ENCODE measurements at places on chromosomes 5 and 9. TPM values are rescaled to one million over a fixed set of nuclear protein-coding genes. Genes with fewer than 3 reads are reported as not detected.
A peak's percentile ranks its signal among the peaks of the same experiment; 100 is the strongest.

GRCh38 chr5:6472792-6473191, 24.1 kb downstream of the UBE2QL1 start:
- DNase-seq, result no peak

DNA sequence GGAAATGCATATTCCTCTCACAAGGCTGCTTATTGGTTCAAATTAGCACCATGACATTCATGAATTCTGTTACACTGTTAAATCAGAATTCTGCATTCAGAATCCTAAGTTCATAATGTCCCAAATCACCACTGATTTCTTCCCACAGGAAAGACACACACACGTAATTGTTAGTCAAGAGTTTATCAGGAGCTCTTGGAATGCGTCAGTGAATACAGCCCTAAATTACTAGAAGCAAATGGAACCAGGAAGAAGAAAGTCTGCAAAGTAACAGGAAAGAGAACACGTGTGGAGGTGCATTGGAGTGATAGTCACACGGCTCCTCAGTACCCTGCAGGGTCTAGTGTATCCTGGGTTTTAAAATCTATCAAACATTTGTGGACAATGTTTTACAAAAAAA, 110.2 kb downstream of the ANXA2R start:
- DNase-seq, result peak; percentile 43

GRCh38 chr9:129637102-129637501, 4.8 kb downstream of the ASB6 start:
- DNase-seq, result no peak

- DNase-seq, result peak; percentile 86
Observed at GRCh38 chr5:79318935-79319614, 83.1 kb downstream of the JMY start.

DNA sequence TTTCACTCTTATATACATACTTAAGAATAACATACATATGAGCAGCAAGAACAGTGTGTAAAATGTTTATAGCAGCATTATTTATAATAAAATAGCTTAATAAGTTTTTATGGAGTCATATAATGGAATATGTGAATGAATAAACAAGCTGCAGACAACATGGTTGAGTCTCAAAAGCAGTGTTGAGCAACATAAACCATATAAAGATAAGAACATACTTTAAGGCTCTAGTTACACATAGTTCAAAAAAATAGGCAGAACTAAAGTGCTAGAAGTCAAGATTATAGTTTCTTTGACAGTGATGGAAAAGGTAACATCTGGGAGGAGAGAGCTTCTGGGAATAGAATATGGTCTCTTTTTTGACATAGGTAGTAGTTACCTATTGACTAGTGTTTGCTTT, 53.7 kb upstream of the ADAMTS19 start:
- peak; percentile 90 for DNase-seq

DNA sequence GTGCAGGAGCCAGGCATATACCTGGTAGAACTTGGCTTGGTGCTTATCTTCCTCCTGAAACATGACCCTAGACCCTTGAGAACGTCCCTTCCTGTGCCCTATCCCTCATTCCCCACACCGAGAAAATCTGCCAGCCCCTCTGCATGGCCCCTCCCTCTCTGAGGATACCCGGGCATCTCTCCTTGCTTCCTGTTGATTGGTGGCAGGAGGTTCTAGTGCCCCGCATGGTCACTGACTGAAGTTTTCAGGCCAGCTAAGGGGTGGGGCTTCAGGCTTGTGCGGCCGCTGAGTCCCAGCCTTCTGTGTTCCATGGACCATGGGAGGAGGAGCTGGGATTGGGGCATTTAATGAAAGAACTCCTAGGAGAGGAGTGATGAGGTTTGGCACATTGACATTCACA, 22.8 kb downstream of the IGIP start:
- no peak for DNase-seq

DNA sequence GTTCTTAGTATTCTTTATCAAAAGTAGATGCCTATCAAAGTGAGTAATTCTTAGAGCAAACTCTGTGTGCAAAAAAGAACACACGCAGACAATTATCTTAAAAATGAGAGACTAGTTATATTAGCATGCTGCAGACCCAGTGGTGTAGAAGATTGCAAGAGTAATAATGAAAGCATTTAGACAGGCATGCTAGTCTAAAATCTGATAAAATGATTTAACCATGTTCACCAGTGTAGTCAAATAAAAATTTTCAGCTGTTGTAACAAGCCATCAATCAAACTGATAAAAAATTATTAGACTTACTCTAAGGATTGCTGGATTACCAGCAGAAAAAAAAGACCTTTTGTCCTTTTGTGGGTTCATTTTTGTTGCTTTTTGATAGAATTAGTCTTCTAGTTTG, 241.9 kb upstream of the TLE4 start:
- no peak for DNase-seq

- no peak for DNase-seq
Observed at GRCh38 chr5:78341440-78341839, 19.0 kb upstream of the SCAMP1 start.

GRCh38 chr9:127360829-127361228, 36.1 kb upstream of the SLC2A8 start:
- DNase-seq, result peak; percentile 51

GRCh38 chr5:66353186-66353585, 209.1 kb downstream of the SREK1 start:
- no peak for DNase-seq

GRCh38 chr9:127244609-127245601, 19.7 kb upstream of the GARNL3 start:
- DNase-seq, result peak; percentile 92

DNA sequence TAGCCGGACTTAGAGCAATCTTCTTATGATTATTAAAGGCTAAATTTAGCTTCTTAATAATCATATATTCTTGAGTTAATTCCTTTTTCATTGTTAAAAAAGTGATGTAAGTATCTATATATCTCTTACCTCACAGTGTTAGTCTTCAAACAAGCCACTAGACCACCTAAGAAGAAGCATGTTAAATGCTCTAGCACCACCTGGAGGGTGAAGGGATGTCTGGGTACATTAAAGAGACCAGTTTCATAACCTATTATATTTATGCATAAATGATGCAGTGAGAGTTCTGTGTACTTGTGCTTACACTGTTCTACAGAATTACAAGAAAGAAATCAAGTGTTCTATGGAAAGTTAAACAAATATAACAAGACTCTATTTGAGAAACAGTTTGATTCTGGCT, 55.9 kb upstream of the SLCO6A1 start:
- DNase-seq, result no peak

GRCh38 chr5:122697191-122697590, 77.7 kb upstream of the SNX2 start:
- no peak for DNase-seq

DNA sequence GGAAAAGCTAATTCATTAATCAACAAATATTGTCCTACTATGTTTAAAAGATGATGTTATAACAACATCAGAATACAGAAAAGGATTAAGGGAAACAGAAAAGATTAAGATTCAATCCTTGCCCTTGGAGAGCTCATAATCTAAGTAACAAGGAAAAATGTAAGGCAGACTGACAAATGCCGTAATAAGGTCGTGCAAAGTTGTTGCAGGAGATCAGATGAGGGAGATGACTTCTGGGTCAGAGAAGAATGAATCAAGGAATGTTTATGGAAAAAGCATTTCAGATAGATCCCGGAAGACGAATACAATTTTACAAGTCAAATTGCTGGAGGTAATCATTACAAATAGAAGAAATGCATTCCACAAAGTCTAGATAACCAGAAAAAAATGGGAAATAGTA, 6.4 kb downstream of the ADAMTS6 start:
- no peak for DNase-seq

DNA sequence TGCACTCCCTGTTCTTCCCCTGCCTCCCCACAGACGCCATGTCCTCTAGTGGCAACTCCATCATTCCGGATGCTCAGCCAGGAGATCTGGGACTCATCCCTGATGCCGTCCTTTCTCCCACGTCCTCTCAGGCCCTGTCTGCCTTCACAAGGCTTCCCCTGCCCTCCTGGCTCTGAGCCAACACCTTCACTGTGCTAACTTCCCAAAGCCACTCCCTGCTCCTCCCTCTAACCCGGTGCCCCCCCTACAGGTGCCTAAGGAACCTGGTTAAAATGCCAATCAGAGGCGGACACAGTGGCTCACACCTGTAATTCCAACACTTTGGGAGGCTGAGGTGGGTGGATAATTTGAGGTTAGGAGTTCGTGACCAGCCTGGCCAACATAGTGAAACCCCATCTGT, 67.6 kb downstream of the LMX1B start:
- no peak for DNase-seq

DNA sequence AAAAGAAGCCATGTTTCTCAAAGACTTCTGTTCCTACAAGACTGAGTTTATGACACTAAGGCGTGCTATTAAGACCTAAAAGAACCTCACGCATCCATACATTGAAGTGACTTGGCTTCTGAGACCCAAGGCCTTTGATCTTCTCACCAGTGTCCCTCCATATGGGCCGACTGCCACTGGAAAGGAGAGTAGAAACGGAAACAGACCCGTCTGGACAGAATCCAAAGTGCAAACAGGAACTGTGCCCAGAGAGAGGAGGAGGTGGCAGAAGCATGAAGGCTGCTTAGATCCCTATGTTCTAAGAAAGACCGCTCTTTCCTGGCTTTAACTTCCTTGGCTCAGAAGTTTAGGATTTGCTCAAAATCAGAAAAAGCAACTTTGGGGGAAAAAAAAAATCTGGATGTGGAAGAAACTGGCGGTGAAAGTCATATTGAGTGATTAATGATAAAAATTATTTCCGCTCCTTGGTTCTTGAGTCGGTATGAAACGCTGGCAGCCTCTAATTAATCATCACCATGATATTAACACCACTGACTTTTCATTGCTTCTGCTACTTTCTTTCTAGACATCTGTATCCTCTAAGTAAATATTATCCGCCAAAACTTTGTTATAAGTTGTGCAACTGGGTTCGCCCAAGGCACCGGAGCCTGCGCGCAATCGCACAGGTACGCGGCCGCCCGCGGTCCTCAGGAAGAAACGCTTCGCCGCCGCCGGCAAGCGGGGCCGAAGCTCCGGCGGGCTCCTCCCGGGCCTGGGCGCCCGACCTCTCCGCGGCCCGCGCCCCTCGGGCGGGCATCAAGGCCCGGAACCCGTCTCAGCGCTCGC, 726 bp downstream of the DAP start:
- DNase-seq, result peak; percentile 71

- peak; percentile 64 for DNase-seq
Observed at GRCh38 chr5:40386289-40386688, 293.4 kb upstream of the PTGER4 start.

- DNase-seq, result no peak
Observed at GRCh38 chr5:133830911-133831310, 137.5 kb downstream of the C5orf15 start.

GRCh38 chr9:88418025-88418424, 29.8 kb downstream of the SPIN1 start:
- DNase-seq, result no peak

- DNase-seq, result peak; percentile 43
Observed at GRCh38 chr5:147661541-147661940, 121.0 kb downstream of the JAKMIP2 start.

GRCh38 chr5:122035913-122036312, 42.1 kb downstream of the LOX start:
- peak; percentile 19 for DNase-seq

- DNase-seq, result no peak
Observed at GRCh38 chr5:142184988-142185387, 76.4 kb downstream of the NDFIP1 start.

GRCh38 chr5:121762426-121762825, 89.3 kb upstream of the FTMT start:
- no peak for DNase-seq

GRCh38 chr9:33080534-33080933, 4.1 kb upstream of the SMU1 start:
- DNase-seq, result no peak

- DNase-seq, result no peak
Observed at GRCh38 chr5:124736805-124737188, 9.6 kb downstream of the ZNF608 start.

DNA sequence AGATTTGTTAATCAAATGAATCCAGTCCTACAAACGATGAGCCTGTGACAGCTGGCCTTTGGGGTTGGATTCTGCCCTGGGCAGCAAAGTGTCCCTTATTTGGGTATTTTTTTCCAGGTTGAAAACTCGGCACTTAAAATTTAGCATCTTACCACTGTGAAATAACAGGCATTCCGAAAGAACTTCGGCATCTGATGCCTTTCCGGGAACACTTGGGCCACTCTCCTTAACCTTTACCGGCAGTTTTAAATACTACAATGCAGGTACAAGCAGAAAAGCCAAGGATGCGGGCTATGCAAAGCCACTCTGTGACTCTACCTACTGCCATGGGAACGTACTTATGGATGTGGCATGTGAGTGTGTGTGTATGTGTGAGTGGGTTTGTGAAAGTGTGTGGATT, 1.0 kb upstream of the RASGRF2 start:
- no peak for DNase-seq

DNA sequence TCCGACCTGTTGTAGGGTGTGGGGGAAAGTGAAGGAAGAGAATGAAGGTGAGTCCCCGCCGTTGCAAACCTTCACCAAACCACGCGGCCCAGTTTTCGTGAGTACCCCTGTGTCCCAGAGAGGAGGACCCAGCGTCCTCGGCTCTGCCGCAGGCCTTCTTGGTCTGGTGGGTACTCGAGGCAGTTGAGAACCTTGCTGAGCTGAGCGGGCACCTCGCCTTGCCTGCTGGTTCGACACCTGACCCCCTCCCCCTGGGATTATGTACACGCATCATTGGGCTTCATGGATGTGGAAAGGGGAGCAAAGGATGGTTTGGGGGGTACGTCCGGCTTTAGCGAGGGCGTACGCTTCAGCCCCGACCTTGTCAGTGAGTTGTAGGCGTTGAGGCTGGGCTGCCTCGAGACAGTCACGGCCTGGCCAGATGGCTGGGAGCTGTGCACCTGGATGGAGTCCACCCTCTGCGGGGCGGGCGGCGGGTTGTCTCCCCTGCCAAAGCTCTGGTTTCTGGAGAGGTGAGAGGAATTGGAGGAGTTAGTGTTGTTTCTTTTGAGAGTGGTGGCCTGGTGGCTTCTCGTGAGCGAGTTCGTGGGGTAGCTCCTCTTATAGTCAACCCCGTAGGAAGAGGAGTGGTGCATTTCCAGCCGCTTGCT, 128.1 kb downstream of the SEMA6A start:
- DNase-seq, result no peak

GRCh38 chr5:68088302-68088701, 127.3 kb upstream of the PIK3R1 start:
- DNase-seq, result peak; percentile 57

Gene MEGF10
- total RNA-seq, result 0.97 TPM

Gene IFNA13
- not detected for total RNA-seq

Gene MELK
- total RNA-seq, result 19.0 TPM

Gene TSSK1B
- total RNA-seq, result 0.64 TPM

Gene FOXD4L5
- under 0.01 TPM for total RNA-seq

Gene HTR4
- total RNA-seq, result not detected

Gene ZBTB34
- 6.9 TPM for total RNA-seq

Gene GFPT2
- total RNA-seq, result 28.9 TPM

Gene SPATA31A3
- total RNA-seq, result not detected

Gene NAA35
- 20.9 TPM for total RNA-seq

Gene STK32A
- 0.97 TPM for total RNA-seq

Gene MAP3K1
- 9.5 TPM for total RNA-seq

Gene GABRA6
- not detected for total RNA-seq

Data from fibroblast of villous mesenchyme (primary cell).